Aorta (tissue), 5 donors: ENCODE measurements at places on chromosomes 1 and 21.

GRCh38 chr1:109151146-109151990 lies 37.5 kb downstream of the ELAPOR1 start:
- no peaks in the 10 kb centered on the region for H3K36me3 ChIP-seq
- no peak for DNase-seq
- H3K4me1 ChIP-seq, result peaks cover 2% of the 10 kb centered on the region
- no peak overlapping the region for H3K4me3 ChIP-seq
- no peaks in the 10 kb centered on the region for H3K27me3 ChIP-seq

GRCh38 chr1:149934356-149934755 lies 2.3 kb downstream of the MTMR11 start:
- no peak overlapping the region for H3K27ac ChIP-seq
- no peak overlapping the region for H3K4me3 ChIP-seq
- no peaks in the 10 kb centered on the region for H3K27me3 ChIP-seq
- H3K36me3 ChIP-seq, result peaks cover 4% of the 10 kb centered on the region

DNA sequence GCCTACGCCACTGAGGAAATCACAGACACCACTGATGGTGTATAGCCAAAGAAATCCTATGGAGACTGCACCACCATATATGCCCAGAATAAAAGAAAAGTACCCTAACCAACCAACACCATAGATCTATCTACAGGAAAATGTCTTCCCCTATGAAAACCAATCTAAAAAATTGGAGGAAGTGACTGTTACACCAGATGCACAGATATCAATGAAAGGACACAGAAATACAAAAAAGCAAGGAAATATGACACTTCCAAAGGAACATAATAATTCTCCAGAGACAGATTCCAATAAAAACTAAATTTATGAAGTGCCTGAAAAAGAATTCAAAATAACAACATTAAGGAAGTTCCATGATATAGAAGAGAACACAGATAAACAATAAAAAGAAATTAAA lies 56.8 kb upstream of the BCL10 start:
- H3K27me3 ChIP-seq, result no peaks in the 10 kb centered on the region
- no peaks in the 10 kb centered on the region for H3K4me1 ChIP-seq
- no peak overlapping the region for H3K27ac ChIP-seq
- no peak overlapping the region for H3K4me3 ChIP-seq
- no peaks in the 10 kb centered on the region for H3K36me3 ChIP-seq

GRCh38 chr1:157485793-157486192 lies 66.5 kb downstream of the FCRL5 start:
- no peak for DNase-seq
- no peak overlapping the region for H3K27ac ChIP-seq
- H3K27me3 ChIP-seq, result no peaks in the 10 kb centered on the region
- H3K36me3 ChIP-seq, result no peaks in the 10 kb centered on the region
- H3K4me3 ChIP-seq, result no peak overlapping the region
- H3K4me1 ChIP-seq, result no peaks in the 10 kb centered on the region

GRCh38 chr1:115402753-115403184 lies 64.7 kb upstream of the NGF start:
- H3K27ac ChIP-seq, result no peak overlapping the region
- H3K4me3 ChIP-seq, result no peak overlapping the region
- H3K36me3 ChIP-seq, result no peaks in the 10 kb centered on the region
- no peaks in the 10 kb centered on the region for H3K4me1 ChIP-seq
- peak; percentile 48 for DNase-seq
